ENCODE measurements at places on chromosomes 7 and 10.

DNA sequence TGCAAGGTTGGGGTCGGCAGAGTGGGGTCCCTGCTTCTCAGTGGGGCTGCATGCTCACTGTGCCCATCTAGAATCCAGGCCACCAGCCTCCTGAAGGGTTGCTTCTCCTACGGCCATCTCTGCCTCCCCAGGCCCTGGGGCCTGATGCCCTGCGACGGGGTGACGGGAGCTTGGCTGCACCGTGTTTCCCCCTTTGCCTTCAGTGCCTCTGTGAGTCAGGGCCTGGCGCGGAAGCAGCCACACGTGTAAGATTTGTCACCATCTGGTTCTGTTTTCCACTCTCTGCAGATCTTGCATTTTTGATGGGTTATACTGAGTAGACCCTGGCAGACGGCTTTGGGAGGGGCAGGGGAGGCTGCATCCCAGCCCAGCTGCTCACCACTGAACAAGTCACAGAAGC lies 7.2 kb downstream of the ADAMTS14 start:
- DNase-seq: peak; percentile 81

- no peak for DNase-seq
These were observed 184.9 kb downstream of the DNAJB6 start for GRCh38 chr7:157521752-157522151.

DNA sequence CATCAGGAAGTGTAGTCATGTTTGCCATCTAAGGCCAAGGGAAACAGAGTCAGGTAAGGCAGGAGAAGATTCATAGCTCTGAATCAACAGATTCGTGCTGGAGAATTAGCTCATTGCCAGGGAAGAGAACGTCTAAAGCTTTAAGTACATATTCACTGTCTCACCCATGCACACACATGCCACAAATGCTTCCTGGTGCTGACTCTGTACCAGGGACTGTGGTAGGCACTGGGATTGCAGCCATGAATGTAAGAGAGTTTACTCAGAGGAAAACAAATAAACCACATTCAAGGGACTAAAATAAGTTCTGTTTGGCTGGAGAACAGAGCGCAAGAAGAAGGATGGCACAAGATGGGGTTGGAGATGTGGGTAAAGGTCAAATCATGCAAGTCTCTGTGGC lies 89.8 kb upstream of the HPS1 start:
- DNase-seq: peak; percentile 53

DNA sequence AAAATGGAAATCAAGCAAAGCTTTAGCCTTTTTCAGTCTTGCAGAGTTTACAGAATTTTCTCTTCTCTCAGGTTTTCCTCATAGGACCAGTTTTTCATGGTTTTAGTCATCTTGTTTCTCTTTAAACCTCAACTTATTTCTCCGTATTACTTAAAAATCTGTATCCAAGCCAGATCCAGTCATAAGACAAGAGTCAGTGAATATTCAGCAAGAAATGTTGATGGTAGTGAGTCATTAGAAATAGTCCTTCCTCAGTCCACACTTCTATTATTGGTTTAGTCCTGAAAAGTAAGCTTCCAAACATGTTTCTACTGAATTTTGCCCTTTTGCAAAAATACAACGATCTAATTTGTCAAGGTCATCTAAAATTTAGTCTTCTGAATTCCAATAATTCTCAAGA lies 107.0 kb downstream of the VIM start:
- DNase-seq: peak; percentile 71

DNA sequence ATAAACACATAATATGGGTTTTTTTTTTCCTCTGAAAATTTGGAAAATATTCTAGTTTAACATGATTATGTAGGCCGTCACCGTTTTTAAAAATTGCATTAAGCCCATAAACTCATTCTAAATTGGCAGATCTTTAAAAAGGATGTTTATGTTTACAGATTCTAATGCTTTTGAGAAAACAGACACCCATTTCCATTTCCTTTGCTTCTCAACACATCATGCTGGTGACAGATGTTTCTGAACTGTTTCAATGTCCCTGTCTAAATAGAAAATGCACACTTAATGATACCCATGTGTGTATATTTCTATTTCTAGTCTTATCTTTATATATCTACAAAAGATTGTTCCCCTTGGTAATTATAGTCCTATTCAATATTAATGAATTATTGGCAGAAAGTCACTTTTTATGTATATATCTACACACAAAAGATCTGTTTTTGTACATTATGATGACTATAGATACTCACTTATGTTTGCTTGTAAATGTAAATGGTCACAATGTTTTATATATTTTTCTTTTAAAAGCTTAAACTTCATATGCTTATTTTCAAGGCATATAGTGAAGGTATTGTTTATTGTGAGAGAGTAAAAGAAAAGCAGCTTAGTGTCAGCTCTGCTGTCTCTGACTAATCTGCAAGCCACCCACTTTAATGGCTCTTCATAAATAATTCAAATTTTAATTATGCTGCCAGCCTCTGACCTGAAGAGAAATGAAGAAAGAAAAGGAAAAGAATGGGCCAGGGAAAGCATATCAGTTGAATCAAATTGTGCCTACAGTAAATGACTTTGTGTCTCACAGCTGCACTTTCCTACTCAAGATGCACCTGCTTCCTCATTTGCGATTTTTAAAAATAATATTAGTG lies 179.4 kb downstream of the CACNA2D1 start:
- no peak for DNase-seq

DNA sequence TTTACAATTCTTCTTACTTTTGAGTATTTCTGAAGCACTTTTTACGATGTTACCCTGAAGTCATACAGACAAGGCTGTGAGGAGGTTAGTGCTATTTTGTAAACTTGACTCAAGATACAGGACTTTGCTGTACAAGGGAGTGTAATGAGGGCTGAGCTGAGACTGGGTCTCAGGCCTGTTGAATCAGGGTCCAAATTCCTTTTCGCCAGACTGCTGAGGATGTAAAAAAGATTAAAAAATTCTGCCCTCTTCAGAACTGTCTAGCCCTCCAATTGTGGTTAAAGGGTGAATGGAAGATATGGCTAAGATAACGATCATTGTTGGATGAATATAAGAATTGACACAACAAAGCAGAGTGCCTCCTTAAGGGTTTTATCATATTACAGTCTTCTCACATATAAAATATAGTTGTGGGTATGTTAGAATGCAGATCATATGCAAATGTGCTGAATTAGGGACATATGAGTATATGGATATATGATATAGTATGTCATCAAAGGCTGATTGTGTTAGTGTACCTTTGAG lies 165.4 kb downstream of the SUGCT start:
- no peak for DNase-seq

GRCh38 chr7:157291404-157292080 lies 45.3 kb upstream of the DNAJB6 start:
- no peak for DNase-seq

GRCh38 chr7:49297958-49298357 lies 373.6 kb downstream of the CDC14C start:
- no peak for DNase-seq

GRCh38 chr7:7264306-7265040 lies 82.1 kb downstream of the C1GALT1 start:
- no peak for DNase-seq

GRCh38 chr7:36216063-36216684 lies 63.1 kb downstream of the EEPD1 start:
- no peak for DNase-seq

DNA sequence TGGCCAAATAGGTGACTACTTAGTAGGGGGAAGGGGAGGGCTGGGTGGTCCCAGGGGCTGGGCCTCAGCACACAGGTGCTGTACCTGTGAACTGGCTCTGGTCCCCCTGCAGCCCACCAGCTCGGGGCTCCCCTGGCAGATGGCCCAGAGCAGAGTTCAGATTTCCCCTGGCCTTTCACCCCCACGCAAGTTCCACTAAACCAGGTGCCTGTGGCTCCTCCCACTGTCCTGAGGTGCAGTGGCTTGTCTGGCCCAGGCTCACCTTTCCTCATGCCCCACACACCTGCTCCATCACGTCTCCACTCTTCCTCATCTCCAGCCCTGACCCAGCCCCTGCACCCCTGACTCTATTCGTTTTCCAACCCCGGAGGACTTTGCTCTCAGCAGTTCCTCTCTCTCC lies 47.3 kb upstream of the OPALIN start:
- DNase-seq: no peak

DNA sequence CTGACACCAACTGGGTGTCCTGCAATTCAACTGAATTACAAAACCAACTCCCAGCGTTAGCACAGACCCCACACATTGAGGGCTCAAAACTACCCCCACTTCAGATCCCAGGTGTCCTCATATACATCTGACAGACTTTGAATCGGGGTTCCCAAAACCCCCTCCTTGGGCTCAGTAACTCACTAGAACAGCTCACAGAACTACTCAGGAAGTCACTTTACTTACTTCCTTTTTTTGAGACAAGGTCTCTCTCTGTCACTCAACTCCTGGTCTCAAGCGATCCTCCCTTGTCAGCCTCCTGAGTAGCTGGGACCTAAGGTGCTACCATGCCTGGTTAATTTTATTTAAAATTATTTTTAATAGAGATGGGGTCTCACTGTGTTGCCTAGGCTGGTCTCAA lies 456.0 kb downstream of the SDK1 start:
- no peak for DNase-seq

- DNase-seq: no peak
These were observed 577.5 kb downstream of the GRID1 start for GRCh38 chr10:85789125-85789524.

DNA sequence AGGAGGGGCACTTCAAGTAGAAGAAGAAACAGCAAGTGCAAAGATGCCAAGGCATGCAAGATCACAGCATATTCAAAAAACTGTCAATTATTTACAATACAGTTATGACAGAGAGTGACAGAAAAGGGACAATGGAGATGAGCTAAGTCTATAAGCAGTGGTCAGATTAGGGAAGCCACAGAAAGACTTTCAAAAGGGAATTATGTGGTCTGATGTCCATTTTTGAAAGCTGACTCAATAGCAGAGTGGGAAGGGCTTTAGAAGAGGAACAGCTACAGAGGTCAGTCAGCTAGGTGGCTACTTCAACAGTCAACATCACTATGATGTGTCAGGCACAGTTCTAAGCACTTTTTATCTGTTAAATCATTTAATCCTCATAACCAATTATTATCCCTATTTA lies 45.2 kb upstream of the SPOCK2 start:
- peak; percentile 82 for DNase-seq

DNA sequence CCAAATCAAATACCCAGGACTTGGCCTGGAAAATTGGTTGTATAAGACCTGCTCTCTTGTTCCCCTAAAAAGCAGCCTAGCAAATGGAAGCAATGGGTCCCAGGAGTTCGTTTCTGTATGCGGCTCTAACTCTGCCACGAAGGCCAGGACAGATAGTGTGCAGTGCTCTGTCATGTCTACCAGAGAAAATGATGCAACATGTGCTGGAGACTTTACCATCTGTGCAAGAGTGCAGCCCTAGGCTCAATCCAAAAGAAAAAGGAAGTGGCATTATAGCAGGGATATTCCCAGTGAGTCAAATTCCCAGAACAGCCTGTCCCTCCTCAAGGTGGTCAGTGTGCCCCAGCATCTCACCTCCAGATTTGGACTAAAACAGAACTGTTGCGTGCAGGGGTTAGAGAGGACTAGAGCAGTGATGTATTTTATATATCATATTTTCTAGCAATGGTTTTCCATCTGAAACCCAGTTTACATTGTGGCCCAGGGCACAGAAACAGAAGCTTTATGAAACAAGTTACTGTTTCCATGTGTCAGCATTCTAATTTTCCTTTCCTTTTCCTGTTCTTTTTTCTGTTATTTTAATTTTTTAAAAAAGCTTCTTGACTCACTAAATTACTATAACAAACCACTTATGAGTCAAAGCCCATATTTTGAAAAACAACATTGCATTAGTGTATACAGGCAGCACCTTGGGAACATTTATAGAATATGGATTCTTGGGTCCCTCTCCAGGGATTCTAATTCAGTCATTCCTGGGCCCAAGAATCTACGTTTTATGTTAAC lies 311.2 kb downstream of the RNLS start:
- peak; percentile 65 for DNase-seq

DNA sequence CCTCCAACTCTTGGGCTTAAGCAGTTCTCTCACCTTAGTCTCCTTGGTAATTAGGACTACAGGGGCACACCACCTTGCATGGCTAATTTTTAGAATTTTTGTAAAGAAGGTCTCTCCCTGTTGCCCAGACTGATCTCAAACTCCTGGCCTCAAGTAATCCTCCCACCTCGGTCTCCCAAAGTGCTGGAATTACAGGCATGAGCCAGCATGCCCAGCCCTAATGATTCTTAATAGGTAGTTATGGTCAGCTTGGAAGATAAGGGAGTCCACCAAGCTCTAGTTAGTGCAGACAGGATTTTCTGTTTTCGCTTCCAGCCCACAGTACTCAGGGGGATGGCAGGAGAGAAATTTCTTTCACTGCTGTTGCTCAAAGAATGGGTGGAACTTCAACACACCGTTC lies 127.9 kb upstream of the PLXDC2 start:
- DNase-seq: no peak

DNA sequence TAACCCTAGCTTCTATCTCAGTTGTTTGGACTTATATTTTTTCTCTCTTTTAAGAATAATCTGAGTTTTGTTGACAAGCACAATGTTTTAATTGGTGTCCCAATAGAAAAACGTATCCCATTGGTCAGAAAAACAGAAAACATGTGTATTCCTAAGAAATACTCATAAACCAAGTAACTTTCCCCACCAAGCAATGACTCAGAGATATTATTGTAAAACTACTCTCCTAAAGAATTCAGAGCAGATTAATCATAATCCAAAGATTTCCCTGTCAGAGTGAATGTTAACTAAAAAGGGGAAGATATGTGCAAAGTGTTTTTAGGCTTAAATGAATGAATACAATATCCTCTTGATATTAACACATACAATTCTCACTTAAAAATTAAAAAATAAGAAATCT lies 29.4 kb upstream of the MBL2 start:
- peak; percentile 6 for DNase-seq

DNA sequence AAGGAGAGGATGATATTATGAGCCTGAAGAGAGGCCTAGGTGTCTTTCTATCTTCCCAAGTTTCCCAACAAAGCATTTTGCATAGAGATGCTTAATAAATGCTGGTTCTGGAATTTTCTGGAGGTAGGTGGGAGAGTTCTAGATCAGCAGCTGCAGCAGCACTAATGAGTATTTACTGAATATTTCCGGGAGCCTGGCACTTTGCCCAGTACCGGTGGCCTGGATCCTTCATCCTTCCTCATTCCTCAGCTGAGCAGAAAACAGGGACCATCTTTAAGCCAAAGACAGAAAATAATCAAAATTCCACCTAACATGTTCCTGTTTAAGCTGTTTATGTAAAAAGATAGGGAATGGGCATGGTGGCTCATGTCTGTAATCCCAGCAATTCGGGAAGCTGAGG lies 813.2 kb upstream of the AUTS2 start:
- no peak for DNase-seq

DNA sequence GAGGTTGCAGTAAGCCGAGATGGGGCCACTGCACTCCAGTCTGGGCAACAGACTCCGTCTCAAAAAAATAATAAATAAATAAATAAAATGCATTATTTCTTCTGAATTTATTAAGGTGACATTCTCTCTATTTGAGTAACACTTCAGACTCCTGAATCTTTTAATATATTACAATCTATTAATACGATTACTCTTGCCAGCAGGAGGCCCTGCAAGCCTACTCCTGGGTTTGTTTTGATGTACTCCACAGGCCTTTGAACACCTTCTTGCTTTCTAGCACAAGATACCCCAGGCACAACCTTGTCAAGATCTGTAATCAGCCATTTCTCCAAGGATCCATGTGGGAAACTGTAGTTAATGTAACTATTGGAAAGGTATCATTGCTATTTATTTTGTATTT lies 63.5 kb downstream of the COBL start:
- DNase-seq: no peak

- DNase-seq: no peak
These were observed 1.0 kb upstream of the CBLL1 start for GRCh38 chr7:107742678-107743566.

- no peak for DNase-seq
These were observed 125.5 kb downstream of the FAM204A start for GRCh38 chr10:118216571-118217170.
